Ascending aorta (tissue), 2 donors: ENCODE measurements at places on chromosomes 1 and 21. TPM values are rescaled to one million over a fixed set of nuclear protein-coding genes. Genes with fewer than 3 reads are reported as not detected.

The C1orf87 gene
- total RNA-seq, result not detected

DNA sequence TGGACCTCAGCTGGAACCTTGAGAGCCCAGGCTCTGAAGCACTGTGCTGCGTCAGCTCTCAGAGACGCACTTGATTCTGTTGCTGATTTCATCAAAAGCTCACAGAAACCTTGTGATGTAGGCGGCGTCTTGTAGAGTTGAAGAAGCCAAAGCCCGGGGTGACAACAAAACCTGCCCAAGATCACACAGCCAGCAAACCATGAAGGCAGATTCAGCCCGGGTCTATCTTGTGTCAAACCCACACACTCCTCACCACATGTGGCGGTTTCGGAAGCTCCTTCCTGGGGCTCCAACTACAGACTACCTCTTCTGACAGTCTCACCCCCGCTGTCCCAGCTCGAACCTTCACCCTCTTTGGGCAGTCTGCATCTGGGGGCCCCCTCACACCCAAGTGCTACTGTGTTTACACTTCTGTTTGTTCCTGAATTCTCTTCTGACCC is 50.4 kb downstream of the TENT5C start:
- H3K27ac ChIP-seq, result no peak overlapping the region
- no peaks in the 10 kb centered on the region for H3K4me1 ChIP-seq
- no peaks in the 10 kb centered on the region for H3K36me3 ChIP-seq
- no peak overlapping the region for H3K4me3 ChIP-seq
- no peaks in the 10 kb centered on the region for H3K27me3 ChIP-seq

DNA sequence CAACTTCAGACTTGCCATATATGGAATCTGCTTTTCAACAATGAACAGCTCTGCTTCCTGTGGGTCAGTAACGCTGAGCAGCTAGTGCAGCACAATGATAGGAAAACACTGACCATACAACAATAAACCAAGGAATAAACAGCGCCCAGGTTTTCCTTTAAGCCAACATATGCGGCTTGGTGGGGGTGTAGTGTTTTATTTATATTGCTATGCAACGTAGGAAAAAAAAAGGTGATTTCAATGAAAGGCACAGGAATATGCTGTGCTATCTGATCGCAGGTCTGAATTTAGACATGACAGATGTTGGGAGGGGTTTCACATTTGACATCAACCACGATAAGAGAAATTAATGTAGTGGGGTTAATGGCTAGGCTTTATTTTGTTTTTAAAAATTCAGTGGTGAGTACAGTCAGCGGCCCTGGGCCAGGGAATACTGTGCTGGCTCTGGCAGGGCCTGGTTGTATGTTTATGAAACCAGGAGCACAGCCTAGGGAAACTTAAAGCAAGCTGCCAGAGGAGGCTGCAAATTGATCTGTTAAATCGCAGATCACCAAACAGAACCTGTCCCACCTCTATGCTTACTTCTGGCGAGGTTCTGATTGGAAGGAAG is 4.3 kb downstream of the TSPAN2 start:
- peaks cover 7% of the 10 kb centered on the region for H3K4me1 ChIP-seq
- peak overlapping the region; percentile 95 for H3K27ac ChIP-seq
- peaks cover 7% of the 10 kb centered on the region for H3K36me3 ChIP-seq
- peak overlapping the region; percentile 45 for H3K4me3 ChIP-seq

The S100A3 gene
- total RNA-seq, result not detected

The SH2D5 gene
- total RNA-seq, result not detected

DNA sequence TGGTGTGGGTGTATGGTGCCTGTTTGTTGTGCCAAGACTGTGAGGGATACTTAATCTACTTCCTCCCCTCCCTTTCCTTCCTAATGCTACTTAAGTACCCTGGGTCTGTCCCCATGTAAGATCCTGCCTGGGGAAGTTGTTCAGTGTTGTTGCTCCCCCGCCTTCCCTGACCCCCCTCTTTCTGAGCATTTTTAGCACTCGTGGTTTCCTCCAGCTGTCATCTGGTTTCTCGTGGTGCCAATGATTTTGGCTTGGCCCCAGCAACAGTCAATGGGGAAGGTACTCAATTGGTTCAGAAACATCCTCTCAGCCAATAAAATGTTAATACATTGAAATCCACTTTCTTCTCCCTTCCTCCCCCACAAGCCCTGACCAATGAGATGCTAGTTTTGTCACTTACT is 8.0 kb upstream of the B4GALT3 start:
- no peaks in the 10 kb centered on the region for H3K27me3 ChIP-seq
- no peaks in the 10 kb centered on the region for H3K36me3 ChIP-seq
- H3K4me3 ChIP-seq, result no peak overlapping the region
- DNase-seq, result peak; percentile 86
- H3K4me1 ChIP-seq, result no peaks in the 10 kb centered on the region
- peak overlapping the region; percentile 27 for H3K27ac ChIP-seq

- H3K36me3 ChIP-seq, result no peaks in the 10 kb centered on the region
- H3K27me3 ChIP-seq, result no peaks in the 10 kb centered on the region
- H3K4me1 ChIP-seq, result no peaks in the 10 kb centered on the region
- no peak overlapping the region for H3K4me3 ChIP-seq
Measured at GRCh38 chr1:206048582-206048981, 4.4 kb upstream of the RHEX start.

DNA sequence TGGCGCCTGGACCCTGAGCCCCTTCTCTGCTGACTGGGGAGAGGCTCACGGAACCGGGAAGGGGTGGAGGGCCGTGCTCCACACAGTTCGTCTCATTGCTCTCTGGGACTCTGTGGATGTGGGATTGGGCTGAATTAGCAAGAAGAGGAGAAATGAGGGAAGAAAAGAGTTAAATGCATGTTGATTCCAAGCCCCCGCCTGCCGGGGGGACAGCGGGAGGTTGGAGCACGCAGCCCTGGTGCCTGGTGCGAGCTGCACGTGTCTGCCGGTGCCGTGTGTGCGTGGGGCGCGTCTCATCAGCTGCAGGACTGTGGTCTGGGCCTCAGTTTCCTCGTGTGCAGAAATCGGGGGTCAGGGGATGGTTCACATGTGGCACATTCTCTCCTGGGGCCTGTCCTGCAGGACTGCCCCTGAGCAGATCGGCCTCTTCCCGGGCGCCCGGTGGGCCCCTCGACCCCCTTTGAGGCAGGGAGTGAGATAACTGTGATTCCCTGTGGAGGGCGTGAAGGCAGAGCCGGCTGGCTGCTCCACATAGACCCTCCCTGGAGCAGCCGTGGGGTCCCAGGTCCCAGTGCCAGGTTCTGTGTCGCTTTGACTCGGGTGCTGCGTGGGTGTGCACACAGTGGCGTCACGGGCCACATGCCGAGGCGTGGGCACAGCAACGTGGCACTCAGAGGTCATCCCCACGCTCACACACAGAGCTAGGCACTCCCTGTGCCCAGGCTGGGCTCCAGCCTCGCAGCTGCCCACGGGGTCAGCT is 11.4 kb downstream of the SAMD11 start:
- no peak overlapping the region for H3K4me3 ChIP-seq
- H3K4me1 ChIP-seq, result peaks cover 5% of the 10 kb centered on the region
- H3K27me3 ChIP-seq, result peaks cover 3% of the 10 kb centered on the region
- H3K27ac ChIP-seq, result no peak overlapping the region
- H3K36me3 ChIP-seq, result no peaks in the 10 kb centered on the region

GRCh38 chr1:40435471-40435870 is 14.8 kb upstream of the ZFP69B start:
- no peak for DNase-seq
- H3K4me1 ChIP-seq, result no peaks in the 10 kb centered on the region
- H3K27me3 ChIP-seq, result no peaks in the 10 kb centered on the region

The RAB13 gene
- total RNA-seq, result 10.0 TPM

The IL20 gene
- not detected for total RNA-seq

DNA sequence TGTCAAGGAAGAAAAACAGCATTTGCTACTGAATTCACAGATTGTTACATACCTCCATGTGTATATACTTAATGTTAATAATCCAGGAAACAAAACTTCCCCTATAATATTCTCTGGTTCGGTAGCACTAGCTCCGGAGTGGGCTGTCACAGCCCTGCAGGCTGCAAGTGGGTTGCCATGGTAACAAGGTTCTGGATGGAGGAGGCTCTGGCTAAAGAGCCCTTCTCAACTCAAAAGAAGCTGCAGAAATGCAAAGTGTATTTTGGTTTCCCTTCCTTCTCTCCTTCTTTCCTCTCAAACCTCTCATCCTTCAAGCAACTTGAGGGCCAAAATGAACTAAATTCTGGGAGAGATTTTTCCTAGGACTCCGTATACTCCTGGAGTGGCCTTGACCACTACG is 45.2 kb downstream of the ASTN1 start:
- H3K4me3 ChIP-seq, result no peak overlapping the region
- H3K36me3 ChIP-seq, result no peaks in the 10 kb centered on the region
- DNase-seq, result no peak
- no peaks in the 10 kb centered on the region for H3K4me1 ChIP-seq
- H3K27me3 ChIP-seq, result no peaks in the 10 kb centered on the region
